ENCODE measurements at places on chromosomes 3 and 15.

DNA sequence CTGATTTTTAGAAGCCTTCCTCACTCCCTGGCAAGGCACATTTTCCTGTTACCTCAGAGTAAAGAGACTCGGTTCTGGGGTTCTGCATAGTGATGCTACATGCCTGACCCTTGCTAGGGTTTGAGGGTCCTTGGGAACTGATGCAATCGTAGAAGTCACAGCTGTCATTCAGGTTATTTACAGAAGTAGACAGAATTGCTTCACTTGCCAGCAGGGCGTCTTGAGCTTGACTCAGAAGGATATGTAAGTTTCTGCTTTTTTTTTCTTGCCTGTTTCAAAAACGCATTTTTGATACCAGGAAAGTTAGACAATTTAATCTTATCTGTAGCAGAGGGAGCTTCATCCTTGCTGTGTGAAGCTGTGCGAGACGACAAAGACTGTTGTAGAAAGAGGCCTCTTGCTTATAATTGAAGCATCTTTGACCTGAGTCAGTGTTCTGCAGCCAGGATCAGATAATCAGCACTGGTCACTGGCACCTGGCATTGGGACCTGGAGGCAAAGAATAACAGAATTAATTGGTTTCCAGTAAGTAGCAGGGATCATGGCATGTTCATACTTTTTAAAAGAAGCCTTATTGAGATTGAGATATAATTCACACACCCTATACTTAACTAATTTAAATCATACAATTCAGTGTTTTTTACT is 24.8 kb downstream of the CACNA1D start:
- no peak for DNase-seq

DNA sequence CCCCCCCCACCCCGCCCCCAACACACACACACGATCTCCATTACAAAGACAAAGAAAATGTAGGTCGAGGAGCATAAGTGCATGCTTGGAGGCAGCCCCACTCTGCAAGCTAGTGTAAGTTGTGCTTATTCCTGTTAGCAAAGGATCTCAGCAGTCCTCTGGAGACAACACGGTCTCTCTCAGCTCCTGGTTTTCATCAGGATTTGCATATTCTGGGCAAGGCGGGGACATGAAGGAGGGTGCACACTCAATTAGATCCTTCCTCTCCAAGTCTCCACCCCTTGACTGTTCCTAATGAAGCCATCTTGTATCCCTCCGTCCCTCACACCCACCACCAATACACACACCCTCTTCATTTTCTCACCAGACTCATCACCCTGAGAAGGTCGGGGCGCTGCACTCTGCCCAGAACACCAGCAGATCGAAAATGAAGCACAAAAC is 63.8 kb downstream of the MRPL46 start:
- no peak for DNase-seq

DNA sequence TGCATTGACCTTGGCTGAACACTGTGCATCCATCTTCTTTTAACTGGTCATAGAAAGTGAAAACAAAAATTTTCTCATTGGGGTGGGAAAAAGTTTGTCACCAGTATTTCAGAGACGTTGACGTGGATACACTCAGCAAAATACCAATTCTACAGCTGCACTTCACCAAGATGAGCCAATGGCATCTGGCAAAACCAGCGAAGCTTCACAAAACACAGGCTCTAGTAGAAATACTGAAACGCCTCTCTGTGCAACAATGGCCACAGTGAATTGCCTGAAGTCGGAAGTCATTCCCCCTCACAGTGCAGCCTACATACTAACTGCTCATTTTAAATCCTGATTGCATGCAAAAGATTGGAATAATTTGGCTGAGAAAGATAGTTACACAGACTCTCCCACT is 17.0 kb downstream of the PCYT1A start:
- DNase-seq = peak; percentile 34

DNA sequence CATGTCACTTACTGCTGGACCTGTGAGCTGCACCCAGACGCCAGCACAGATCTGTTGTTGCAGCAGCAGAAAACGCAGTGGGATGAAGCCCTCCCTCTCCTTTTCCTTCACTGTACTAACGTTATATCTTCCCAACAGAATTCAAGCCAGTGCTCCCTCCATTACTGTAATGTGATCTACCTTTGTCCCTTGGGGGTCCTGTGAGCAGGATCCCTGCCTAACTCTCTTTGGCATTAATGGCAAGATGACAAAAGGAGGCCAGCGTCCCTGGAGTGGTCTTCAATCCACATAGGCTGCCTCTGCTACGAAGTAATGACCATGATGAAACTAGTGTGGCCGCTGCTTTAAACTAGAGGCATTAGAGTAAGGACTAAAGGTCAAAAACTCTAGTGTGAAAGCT is 69.3 kb upstream of the SOX14 start:
- DNase-seq = no peak

- no peak for DNase-seq
These were observed 5.6 kb upstream of the ASB14 start for GRCh38 chr3:57298041-57298440.

- no peak for DNase-seq
These were observed 192.8 kb upstream of the THBS1 start for GRCh38 chr15:39388118-39388517.

- no peak for DNase-seq
These were observed 47.8 kb downstream of the KBTBD8 start for GRCh38 chr3:67045711-67046465.

DNA sequence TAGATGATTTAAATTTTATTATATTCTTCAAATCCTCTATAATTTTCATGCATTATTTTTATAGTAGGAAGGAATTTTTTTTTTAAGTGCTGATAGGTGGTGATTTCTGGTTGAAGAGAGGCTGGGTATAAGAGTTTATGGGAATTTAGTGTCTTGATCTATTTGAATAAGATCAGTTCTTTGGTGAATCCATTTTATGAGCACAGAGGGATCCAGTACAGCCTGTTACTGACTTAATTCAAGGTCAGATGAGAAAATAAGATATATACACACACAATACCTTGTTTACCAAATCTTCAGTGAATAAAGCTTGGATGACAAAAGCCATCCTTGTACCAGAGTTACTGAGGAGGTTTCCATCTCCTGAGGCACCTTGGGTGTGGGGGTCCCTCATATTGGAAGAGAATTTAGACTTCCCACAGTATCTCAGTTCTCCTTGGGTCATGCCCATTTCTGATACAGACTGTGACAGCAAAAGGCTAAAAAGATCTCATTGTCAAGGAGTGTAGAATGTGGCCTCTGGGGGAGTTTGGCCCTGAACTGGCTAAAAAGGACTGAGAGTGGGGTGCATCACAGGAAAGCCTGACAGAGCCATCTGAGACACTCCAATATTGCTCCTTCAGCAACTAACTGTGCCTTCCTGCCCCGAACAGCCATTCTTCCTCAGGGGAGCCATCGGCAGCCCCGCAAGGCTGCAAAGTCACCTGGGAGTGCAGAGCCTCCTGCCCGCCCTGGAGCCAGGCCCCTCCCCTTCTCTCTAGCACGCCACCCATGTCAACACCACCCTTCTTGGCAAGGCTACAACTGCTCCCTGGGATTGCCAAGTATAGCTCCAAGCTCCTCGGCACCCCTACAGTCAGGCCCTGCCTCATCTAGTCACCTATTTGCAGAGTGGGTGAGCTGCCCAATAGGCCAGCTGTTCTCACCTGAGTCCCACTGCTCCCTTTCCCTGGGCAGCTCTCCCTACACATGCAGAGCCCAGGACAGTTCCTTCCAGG is 43.1 kb upstream of the HACD2 start:
- no peak for DNase-seq

- DNase-seq = no peak
These were observed 68.9 kb upstream of the TNFSF10 start for GRCh38 chr3:172591876-172592771.

All from globus pallidus (tissue), 1 donor.